BJ (cell line): ENCODE measurements at places on chromosomes 7 and 10. TPM values are rescaled to one million over a fixed set of nuclear protein-coding genes. Genes with fewer than 3 reads are reported as not detected.

KCNH2 gene
- 0.02 and 0.06 TPM in 2 replicates for polyA plus RNA-seq

SRI gene
- polyA plus RNA-seq, result 61.8 and 102 TPM in 2 replicates

DNA sequence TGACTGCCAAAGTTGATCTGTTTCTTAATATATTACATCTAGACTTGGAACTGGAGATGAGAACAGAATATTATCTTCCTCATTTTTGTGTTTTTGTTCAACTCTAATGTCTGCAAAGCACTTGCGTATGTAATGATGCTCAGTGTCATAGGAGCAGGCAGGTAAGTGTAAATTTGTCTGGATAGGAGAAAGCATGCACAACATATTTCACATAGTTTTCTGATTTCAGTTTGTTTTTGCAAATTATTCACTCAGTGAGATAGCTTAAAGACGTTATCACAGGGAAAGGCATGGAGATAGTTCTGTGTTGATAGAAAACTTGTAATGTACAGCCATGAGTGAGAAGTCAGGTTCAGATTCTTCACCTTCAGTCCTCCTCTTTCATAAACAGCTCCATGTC is 84.8 kb downstream of the CFTR start:
- no peak for DNase-seq

- DNase-seq, result no peak
Observed at GRCh38 chr7:108409146-108409545, 47.1 kb downstream of the NRCAM start.

- no peak for DNase-seq
Observed at GRCh38 chr7:111887734-111888133, 318.5 kb downstream of the DOCK4 start.

DNA sequence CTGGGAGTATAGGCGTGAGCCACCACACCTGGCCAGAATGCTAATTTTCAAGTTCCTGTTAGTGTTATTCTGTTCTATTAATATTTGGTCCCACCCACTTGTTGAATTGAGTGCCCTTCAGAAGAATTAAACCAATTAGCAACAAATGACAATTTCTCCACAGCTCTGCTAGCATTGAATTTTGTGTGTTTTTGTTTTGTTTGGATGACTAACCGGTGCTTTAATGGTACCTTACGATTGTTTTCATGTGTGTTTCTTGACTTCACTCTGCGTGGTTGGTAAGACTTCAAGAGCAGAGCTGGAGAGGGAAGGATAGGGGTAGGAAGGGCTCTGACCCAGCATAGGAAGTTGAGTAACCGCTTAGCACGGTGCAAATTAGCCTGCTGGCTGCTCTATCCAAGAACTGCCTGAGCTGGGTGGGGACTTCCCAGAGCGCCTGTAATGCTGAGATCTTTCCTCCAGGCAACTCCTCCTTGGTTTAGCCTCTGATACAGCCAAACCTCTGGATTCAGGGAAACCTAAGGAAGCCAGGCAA is 4.6 kb downstream of the ARPC1B start:
- peak; percentile 89 for DNase-seq

- no peak for DNase-seq
Observed at GRCh38 chr7:111012149-111012548, 78.8 kb upstream of the LRRN3 start.

DNA sequence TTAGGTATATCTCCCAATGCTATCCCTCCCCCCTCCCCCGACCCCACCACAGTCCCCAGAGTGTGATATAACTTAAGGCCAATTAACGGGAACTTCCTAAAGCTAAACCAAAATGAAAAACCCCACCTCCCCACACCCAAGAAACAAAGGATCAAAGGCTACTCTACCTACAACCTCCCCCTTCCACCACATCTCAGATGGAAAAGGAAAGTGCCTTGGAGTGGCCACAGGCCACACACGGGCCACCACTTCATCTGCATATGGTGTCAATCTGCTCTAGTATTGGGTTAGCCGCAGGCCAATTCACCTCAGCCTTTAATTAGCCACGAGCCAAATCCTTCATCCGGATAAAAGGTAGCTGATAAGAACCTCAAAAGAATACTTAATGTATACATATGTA is 19.6 kb downstream of the CSTF2T start:
- no peak for DNase-seq
